Stimulated activated CD4-positive, alpha-beta T cell treated with anti-CD3 and anti-CD28 coated beads, Interleukin-1b, Interleukin-23, amount 100 ng/mL, for 1 hour (primary cell): ENCODE measurements at places on chromosomes 13 and 19.
A peak's percentile ranks its signal among the peaks of the same experiment; 100 is the strongest.

DNA sequence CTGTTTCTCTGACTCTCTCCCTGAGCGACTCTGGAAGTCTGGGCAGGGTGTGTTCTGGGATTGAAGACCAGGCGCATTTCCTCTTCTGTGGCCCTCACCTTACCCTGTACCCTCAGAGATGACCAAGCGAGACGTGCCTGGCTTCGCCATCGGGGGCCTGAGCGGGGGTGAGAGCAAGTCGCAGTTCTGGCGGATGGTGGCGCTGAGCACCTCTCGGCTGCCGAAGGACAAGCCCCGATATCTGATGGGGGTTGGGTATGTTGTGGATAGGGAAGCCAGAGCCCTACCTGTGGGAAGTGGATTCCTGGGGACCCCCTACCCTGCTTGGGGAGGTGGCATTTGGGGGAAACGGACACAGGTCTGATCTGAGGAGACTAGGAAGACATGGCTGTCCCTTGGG lies 5.8 kb upstream of the DNM2 start:
- DNase-seq, result no peak

GRCh38 chr13:44058624-44059215 lies 179.0 kb downstream of the LACC1 start:
- no peak for DNase-seq

- peak; percentile 13 for DNase-seq
These were observed 1.4 kb downstream of the ING1 start for GRCh38 chr13:110714797-110715394.

DNA sequence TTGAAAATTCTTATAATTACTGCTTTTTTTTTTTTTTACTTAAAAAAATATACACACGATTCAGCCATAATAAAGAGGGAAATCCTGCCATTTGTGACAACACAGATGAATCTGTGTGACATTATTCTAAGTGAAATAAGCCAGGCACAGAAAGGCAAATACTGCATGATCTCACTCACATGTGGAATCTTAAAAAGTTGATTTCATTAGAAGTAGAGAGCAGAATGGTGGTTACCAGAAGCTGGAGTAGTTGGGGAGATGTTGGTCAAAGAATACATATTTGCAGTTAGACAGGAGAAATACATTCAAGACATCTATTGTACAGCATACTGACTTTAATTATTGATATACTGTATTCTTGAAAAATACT lies 116.2 kb downstream of the KLF12 start:
- DNase-seq, result no peak

- peak; percentile 6 for DNase-seq
These were observed 513 bp downstream of the MIER2 start for GRCh38 chr19:343941-344624.

DNA sequence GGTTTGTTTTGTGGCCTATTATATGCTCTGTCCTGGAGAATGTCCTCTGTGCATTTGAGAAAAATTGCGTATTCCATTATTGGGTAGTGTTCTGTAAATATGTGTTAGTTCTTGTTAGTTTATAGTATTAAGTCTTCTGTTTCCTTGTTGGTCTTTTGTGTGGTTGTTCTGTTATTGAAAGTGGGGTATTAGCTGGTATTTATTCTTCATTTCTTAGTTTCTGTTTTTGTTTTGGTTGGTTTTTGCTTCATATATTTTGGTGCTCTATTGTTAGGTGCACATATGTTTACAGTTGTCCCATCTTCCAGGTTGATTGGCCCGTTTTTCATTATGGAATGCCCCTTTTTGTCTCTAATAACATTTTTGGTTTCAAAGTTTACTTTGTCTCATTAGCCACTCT lies 77.3 kb downstream of the DNAJC15 start:
- no peak for DNase-seq

DNA sequence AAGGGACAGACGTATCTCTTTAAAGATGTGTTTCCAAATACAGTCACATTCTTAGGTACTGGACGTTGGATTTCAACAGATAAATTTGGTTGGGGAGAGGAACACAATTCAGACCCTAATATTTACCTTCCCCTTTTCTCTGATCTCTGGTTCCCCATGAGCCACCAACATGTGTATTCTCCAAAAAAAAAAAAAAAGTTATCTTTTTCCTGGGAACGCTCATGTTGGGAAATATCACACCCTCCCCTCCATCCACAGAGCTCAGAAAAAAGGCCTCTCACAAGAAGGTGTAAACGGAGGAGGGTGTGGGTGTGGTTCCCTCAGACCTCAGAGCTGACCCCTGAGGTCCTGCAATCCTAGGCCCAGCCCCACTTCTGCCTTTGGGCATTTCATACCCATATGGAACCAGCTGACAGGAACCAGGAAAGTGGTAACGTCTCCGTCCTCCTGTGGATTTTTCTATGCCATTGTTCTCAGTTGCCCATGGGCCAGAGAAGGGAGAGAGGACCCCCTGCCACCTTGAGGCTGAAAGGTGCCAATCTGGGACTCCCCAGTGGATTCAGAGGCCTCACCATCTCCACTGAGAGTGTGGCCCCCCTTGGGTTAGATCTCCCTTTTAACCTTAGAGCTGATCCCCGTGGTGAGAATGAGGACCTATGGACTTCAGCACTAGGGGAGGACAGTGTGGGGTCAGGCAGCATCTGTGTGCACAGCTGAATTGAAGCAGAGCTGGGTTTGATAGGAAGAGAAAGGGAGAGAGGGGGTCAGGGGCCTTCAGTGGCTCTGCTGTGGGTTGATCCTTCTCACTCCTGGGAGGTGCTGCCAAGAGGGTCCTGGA lies 8.4 kb upstream of the SIGLEC12 start:
- DNase-seq, result no peak
